ENCODE measurements at places on chromosomes 1 and 21.

- no peak for DNase-seq
Measured at GRCh38 chr1:220884981-220885918, 6.0 kb downstream of the HLX start.

GRCh38 chr1:214493126-214493796, 58.1 kb downstream of the PTPN14 start:
- DNase-seq = no peak

DNA sequence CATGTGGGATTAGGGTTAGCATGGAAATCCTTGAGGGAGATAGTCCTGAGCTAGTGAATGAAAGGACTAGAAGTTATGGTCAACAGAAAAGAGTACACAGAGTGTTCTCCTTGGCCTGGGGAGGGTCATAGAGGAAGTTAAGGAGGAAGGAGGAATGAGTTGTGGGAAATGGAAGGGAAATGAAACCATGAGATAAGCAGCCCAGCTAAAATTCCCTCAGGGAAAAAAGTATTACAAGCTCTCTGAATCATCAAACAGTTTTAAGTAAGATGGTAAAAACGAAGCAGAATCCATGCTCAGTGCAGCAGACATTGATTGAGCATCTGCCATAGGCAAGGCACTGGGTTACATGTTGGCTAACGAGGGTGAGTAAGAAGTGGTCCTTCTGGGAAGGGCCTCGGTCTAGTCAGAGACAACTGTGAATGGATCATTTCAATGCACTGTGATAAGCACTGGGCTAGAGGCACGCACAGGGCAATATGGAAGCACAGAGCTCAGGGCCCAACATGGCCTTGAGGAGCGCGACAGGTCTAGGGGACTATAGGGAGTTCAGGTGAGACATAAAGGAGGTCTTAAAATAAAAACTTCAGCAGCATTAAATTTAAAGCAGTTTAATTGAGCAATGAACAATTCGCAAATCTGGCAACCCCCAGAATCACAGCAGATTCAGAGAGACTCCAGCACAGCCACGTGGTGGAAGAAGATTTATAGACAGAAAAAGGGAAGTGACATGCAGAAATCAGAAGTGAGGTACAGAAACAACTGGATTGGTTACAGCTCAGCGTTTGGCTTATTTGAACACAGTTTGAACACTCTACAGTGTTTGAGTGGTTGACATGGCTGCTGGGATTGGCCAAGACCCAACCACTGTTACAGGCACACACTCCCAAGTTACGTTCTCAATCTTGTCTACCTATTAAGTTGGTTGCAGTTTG, 219.5 kb downstream of the HLX start:
- DNase-seq = no peak

DNA sequence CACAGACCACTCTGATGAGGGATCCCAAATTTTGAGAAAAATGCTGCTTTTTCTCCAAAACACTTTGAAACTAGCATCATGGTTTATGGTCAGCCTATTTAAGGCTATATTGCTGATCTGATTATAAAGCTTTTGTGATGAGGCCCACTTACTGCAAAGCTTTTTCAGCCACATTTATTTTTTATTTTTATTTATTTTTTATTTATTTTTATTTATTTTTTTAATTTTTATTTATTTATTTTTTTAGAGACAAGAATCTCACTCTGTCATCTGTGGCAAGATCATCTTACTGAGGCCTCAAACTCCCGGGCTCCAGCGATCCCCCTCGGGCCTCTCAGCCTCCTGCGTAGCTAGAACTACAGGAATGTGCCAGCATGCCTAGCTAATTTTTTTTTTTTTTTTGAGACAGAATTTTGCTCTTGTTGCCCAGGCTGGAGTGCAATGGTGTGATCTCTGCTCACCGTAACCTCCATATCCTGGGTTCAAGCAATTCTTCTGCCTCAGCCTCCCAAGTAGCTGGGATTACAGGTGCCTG, 5.2 kb upstream of the BCAS2 start:
- no peak for DNase-seq

DNA sequence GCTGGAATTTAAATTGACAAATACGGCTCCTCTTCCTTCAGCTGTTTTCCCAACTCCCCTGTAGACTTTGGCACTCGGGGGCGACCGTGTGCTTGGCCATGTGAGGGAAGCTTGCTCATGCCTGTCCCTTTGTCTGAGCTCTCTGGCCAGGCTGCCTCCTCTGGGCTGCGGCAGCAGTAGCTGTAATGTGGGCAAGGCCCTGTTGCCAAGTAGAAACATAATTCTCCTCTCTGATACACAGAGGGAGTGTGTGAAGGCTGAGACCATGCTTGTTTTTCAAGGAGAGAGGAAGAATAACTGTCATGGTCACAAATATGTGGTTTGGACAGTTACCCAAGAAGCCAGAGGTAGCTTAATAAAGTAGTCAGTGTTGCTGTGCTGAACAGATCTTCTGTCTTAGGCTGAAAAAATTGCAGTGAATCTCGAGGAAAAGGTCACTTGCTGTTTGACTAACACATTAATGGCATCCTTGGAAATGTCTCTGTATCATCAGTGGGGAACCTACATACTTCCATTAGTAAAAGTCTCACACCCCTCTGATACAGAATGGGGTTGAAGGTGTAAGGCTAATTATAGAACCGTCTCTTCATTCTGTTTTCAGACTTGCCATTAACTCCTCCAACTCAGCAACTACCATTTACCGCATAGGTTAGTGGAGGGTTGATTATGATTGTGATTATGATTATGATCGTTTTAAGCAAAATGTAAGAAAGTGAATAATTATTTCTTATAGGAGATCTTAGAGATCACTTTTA, 94.6 kb downstream of the TGFB2 start:
- no peak for DNase-seq

DNA sequence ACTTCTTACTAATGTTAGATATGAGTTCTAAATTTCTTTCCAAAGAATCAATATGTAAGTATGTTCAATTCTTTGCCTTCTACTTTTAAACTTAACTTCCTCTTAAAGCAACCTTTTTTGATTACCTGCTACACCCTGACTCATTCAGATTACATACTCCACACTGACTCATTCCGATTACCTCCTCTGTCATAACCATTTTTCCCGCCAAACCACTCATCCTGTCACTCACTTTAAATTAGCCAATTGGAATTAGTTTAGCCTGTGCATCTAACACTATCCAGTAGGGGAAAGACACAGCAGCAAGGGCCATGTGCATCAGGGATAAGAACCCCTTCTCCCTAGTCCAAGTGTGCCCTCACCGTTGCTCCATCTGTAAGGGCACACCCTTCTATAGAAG, 815.5 kb downstream of the BRINP3 start:
- DNase-seq = no peak

DNA sequence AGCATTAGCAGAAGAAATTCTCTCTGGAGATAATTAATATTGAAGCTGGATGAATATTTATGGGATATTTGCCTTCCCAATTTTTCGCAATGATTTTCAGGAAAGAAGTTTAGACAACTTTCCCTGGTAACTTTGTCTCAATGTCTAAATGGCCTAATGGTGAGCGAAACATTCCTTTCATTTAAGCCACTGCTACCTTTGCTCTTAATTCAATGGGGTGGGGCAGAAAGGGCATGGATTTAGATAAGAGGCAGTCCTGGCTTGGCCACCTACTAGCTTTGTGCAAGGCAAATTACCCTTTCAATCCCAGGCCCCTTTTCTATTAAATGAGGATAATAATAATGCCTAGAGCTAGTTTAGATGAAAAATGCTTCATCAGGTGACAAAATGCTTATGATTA, 27.1 kb upstream of the LYST start:
- DNase-seq = no peak

GRCh38 chr1:18021242-18021641, 86.4 kb upstream of the IGSF21 start:
- DNase-seq = no peak

- no peak for DNase-seq
Measured at GRCh38 chr1:99782397-99782796, 16.0 kb upstream of the FRRS1 start.

GRCh38 chr21:42474043-42474831, 21.8 kb downstream of the RSPH1 start:
- peak; percentile 18 for DNase-seq

Measured in NCI-H345 (cell line).